Central memory CD4-positive, alpha-beta T cell (primary cell): ENCODE measurements at places on chromosomes 12 and 14.

GRCh38 chr14:75084513-75084912 lies 15.1 kb downstream of the ZC2HC1C start:
- no peak for DNase-seq

DNA sequence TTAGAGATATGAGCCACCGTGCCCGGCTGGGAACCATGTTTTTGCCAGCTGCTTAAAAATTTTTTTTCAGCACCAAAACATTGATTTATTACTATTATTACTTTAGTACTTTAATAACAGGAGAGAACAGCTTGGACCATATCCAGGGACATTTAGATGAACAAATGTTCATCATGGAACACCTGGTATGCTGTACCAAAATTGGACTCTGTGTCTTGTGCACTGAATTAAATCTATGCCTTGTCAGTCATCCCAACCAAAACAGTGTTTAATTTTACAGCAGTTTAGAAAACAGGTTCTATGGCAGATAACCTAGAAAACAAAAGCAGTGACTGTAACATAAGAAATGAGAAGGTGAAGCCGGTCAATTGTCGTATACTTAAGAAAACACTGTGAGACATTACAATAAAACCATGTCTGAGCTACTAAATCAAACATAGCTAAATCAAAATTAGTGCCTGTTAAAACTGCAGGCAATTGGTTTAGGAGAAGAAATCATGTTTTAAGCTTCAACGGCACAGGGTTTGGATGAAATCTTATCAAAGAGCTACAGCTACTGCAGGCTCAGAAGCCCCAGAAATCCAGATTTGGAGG lies 58.2 kb upstream of the PYGL start:
- no peak for DNase-seq

GRCh38 chr12:40153432-40153831 lies 47.6 kb upstream of the SLC2A13 start:
- no peak for DNase-seq

DNA sequence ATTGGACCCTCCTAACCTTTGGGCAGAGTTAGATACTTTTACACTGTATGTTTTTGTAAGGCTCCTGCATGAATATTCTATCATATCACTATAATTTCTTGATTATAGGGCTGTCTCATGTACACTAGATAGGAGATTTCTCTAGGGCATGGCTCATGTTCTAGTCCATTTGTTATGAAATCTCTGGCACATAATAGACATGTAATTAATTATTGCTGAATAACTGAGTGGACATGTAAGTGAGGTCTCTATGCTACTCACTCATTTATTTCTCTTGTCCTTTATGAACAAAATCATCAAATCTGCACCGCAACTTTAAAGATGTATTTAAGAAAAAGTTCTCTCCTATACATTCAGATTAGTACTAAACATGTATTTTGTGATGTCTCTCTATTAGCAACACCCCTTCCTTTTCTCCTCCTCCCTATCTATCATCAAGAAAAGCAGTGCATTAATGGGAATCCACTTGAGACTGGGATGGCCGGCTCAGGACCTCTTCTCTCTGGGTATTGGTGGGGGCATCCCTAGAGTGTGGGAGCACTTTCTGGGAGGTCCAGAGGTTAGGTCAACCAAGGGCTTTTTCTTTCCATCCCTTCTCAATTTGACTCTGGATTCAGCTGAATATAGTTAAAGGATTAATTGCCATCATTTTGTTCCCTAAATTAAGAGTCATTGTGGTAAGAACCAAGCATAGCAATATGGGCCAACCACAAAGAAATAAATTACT lies 168.0 kb upstream of the HMGA2 start:
- DNase-seq, result no peak

- DNase-seq, result no peak
Observed at GRCh38 chr14:24988760-24989159, 61.2 kb downstream of the STXBP6 start.

GRCh38 chr12:52198454-52199215 lies 6.8 kb upstream of the KRT80 start:
- DNase-seq, result no peak

DNA sequence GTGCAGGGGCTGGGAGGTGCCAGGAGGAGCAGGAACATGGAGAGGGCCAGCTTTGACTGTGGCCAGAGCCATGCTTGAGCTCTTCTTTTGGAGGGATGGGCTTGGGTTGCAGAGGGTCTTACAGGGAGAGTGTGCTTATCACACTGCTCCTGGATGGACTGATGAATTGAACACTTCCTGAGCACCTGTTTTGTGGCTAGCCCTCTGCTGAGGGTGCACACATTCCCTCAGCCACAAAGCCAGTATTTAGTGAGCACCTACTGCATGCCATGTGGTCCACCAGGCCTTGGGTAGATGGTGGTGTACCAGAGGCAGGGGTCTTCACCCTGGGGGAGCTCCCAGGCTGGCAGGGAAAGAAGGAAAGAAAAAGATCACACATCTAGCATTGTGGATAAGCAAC lies 118.9 kb downstream of the SLC25A47 start:
- no peak for DNase-seq

DNA sequence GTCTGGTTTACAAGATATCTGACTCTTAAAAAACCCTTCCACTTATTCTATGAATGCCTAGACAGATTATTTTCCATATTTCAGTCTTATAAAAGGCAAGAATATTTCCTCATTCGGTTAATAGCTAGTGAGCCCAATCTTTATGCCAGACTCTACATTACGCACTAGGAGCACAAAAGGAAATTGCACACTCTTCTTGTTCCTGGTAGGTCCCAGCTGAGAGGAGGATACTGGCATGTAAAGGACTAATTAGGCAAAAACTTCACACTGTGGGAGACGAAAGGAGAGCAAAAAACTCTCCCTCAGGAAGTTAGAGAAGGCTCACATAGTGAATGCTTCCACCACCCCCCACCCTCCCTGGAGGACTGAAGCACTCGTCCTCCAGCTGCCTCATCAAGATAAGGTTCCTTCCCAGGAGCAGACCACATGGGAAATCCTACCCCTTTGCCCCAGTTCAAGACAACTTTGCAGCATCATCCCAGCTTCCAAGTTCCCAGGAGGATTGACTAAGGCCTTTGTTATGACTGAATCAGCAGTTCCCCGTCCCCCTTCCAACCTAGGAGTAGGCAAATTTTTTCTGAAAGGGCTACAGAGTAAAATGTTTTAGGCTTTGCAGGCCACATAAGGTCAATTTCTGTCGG lies 14.5 kb downstream of the CAPZA3 start:
- DNase-seq, result no peak

- DNase-seq, result peak; percentile 91
Observed at GRCh38 chr12:124466216-124467128, 100.9 kb downstream of the NCOR2 start.

DNA sequence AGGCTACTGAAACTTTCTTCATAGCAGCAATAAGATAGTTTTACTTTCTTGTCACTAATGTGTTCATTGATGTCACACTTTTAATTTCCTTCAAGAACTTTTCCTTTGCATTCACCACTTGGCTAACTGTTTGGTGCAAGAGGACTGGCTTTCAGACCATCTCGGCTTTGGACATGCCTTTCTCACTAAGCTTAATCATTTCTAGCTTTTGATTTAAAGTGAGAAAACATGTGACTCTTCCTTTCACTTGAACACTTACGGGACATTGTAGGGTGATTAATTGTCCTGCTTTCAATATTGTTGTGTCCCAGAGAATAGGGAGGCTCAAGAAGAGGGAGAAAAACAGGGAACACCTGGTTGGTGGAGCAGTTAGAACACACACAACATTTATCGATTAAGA lies 41.9 kb downstream of the IFNG start:
- no peak for DNase-seq

GRCh38 chr12:111506260-111506659 lies 92.9 kb downstream of the ATXN2 start:
- DNase-seq, result no peak

DNA sequence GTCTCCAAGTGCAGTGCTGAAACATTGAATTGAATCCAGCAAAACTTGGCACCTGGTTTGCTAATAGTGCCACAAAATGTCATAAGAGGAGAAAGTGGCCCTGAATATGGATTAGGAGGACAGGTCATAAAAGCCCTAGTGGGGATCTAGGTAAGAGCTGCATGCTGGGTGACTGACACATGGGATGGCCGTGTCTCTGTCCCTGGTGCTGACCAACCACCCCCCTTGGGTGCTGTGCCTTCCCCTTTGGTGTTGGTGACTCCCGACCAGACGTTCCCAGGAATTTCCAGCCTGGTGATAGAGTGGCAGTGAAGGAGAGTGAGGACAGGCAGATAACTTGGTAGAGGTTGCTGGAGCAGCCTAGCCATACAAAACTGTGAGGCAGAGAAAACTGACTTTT lies 142.8 kb downstream of the VRK1 start:
- DNase-seq, result no peak

DNA sequence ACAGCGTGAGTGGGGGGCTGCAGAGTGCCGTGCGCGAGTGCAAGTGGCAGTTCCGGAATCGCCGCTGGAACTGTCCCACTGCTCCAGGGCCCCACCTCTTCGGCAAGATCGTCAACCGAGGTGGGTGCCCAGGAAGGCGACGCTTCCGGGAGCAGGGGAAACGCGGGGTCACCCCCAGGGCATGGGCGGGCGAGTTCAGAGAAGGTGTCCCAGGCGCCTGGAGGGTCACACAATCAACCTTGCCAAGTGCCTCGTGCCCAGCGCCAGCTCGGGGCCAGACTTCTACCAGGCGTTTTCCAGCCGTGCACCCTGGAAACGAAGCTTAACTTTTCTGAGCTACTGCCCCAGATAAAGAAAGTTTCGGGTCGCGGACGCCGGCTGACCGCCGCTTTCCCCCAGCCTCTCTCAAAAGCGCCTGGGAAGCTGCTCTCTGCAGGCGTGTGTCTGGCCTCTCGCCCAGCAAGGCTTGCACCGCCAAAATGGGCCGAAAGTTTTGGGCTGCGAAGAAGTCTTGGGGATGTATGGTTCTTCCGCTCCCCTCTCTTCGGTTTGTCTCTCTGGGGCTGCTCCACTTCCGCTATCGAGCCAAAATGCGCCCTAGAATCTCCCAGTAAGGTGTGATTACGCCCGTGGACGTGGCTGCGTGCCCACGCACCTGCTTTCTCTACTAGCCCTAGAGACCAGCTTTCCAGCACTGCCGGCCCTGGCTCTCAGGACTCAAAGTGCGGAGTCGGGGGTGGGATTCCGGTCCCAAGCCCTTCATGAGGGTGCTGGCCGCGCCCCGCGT lies 1.7 kb downstream of the WNT1 start:
- peak; percentile 57 for DNase-seq

DNA sequence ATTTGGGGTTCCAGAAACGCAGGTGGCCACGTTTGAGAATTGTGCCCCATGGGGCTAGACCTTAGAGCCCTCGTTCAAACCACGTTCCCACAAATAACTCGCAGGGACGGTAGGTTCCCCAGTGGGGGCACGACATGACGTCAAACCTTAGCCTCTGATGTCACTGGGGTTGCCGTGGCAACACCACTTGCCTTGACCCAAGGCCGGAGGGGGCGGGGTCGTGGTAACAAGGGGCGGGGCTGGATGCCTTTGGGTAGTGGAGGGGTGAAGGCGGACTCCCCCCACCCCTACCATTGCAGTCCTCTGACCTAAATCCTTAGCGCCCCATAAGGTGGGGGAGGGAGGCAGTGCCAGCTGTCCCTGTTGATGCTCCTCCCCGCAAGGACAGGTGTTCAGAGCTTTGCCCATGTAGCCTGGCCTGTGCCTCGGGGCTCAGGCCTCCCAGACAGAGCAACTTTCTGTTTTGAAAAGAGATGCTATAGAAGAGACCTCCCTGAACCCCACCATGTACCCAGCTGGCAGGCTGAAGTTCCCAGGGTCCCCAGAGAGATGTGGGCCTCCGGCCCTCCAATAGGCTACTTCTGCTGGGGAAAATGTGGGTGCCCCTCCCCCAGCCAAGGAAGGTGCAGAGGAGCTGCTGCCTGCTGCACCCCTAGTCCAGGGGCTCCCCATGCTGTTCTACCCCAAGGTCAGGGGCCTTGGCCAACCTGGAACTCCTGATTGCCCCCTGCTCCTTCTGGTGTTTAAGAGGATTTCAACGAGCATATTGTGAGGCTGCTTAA lies 1.9 kb downstream of the FAM222A start:
- no peak for DNase-seq

DNA sequence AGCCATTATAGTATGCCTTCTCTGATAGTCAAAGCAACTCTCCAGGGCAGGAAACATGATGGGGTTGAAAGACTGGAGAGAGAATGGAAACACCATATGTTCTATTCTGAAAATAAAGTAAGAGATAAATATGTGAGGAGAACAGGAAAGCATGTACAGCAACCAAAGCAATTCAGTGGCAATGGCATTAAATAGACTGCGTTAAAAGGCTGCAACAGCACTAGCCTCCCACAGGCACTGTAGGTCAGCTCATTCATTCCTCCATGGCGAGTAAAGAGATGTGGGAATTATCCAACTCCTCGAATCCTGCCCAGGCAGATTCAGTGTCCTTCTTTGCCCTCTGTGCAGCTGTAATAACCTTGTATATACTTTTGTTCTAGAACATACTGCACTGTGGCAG lies 43.8 kb downstream of the ANO6 start:
- no peak for DNase-seq

DNA sequence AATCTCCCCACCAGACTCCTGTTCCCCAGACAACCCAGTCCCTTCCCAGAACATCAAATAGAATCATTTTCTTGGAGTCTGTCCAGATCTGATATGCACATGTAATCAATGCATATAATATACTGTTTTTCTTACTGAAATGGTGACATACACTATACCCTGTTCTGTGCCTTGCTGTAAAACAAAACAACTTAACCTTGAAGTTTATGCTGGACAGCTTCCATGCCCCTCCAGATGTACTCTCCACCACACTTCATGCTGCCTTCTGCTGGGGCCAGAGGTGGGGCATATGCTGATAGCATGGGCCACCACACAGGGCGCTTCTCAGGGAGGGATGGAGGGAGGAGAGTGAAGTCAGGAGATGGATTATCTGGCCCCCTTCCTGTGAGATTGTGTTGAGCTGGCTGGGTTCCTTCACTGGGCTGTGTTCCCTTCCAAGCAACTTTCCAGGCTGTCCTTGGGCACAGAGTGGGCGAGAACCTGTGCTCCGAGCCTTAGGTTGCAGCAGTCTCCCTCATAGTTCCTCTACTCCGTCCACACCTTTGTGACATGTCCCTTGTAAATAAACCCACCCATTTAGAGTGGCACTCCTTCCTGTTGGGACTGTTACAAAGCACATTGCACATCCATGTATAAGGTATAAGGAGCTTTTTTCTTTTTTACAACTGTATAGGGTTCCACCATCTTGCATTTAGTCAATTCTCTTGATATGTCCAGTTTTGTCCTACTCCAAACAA lies 77.6 kb upstream of the RIC8B start:
- no peak for DNase-seq

DNA sequence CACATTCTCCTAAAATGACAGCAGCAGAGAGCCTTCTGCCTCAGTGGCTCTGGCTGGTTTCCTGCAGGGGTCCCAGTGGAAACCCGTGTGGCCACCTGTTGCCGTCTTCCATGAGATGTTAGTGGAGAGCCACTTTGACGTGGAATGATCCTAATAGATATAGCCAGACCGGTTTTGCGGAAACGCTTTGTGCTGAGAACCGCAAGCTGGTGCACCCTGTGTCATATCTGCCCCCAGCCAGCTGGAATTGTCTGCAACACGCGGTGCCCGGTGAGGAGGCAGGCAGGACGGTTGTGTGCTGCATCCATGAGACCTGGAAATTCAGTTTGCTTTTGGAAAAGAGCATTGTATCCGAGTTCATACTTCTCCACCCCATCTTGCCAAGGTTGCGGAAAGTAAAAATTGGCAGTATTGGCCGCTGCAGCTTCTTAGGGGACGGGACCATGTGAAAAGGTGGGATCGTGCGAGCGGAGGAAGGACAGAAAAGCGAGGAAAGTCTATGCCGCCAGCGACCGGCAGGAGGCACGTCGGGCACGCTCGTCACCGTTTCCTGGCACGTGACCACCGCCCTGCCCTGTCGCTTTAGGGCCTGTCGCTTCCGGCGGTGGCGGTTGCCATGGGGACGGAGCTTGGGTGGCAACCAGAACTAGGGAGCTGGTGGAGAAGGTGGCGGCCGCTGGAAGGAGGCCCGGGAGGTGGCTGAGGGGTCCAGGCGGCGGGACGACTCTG lies at the start of gene CFAP251:
Gene CFAP251, plus strand, starts transcription at position 643 of the 729 bp plus-strand sequence. CDS start 2,714 bp downstream, outside the sequence.
- peak; percentile 95 for DNase-seq
